ENCODE measurements at places on chromosomes 3 and 15.
A peak's percentile ranks its signal among the peaks of the same experiment; 100 is the strongest.

DNA sequence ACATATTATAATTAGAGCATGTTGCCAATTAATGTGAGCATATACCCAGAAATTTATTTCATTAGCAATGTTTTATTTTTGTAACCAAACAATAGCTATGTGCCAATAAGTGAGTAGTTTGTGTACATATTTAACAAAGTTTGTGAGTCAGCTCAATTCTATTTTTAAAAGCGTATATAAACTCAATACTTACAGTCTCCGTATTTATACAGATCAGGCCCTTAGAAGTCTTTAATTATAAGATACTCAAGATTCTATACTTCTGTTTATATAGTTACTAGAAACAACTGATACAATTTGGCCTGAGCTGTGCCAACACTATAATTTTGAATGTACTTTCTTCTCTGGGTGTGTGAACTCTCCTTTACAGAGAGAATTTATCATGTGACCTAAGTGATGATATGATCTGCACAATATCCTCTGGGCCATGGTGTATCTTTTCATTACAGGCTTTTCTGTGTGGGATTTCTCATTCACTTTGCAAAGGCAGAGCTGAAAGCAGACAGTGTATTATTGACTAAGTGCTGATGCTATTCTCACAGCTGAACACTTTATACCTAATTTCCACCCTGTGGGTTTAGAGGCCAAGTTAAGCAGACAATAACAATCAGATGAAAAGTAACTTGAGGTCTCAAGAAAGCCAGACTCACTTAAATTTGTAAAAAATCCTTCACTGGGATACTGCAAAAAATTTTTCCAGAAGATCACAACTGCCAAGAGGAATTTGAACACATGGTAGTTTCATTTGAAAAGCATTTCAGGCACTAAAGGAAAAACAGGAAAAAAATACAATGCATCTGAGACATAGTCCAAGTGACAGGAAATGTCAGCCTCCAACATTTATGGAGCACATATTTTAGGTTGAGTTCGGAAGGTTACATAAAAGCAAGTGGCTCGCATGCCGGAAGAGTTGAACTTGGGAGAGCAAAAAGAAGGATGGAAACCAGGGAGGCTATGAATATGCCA lies 277.9 kb upstream of the SEMA6D start:
- no peak for DNase-seq

DNA sequence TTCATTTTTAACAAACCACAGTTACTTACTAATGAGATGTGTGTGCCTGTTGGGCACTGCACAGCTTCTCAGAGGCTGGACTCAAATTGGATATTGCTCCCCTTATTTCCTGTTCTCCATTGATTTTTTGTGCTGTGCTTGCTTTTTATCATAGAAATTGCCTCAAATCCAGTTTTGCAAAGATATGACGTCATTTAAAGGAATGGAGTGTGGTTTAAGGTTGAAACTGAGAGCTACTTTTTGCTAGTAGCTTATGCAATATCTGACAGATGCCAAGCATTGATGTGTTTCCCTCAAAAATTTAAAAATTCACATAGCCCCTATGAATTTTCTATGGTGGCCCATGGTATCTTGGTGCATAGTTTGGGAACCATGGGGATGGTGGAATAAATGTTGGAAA lies 67.7 kb upstream of the ROPN1 start:
- no peak for DNase-seq

DNA sequence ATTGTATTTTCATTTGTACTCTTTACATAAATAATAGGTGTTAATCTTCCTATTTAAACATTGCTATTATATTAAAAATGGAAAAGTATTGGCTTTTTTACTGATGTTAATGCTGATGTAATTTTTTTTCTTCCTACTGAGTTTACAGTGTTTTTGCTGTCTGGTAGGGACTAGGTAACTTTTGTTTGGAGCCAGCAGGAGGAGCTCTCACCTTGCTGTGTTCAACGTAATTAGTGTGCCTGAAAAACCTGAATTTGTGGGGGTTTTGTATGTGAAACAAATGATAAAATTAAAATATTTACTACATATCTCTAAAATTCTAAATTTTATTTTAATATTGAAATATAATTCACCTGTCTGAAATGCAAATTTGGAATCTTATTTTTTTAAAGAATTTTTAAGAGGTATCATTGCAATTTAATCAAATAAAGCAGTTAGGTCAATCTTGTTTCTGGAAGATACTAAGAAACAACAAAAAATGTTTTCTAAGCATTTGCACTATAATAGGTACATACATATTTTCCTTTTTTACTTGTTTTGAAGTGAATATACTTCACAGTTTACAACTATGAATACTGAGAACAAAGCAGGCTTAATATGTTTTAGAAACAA lies 48.8 kb downstream of the EPHA6 start:
- DNase-seq, result peak; percentile 57

DNA sequence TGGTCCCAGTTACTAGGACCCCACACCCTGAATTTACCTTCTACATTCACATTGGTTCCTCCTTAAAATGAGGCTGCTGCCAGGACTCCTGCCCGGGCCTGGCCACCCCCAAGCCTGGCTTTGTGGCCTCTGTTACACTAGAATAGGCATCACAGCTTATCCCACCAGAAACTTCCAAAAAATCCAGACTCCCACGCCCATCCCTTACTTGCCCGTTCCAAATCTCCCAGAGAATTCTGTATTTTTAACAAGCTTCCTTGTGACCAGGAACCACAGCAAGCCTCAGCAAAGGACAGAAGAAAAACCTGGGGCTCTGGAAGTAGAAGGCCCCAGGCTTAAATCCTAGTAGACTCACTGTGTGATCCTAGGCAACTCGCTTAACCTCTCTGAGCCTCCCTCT lies 36.0 kb upstream of the SLC6A1 start:
- DNase-seq, result no peak

GRCh38 chr3:72738752-72739530 lies 109.3 kb downstream of the SHQ1 start:
- peak; percentile 76 for DNase-seq

DNA sequence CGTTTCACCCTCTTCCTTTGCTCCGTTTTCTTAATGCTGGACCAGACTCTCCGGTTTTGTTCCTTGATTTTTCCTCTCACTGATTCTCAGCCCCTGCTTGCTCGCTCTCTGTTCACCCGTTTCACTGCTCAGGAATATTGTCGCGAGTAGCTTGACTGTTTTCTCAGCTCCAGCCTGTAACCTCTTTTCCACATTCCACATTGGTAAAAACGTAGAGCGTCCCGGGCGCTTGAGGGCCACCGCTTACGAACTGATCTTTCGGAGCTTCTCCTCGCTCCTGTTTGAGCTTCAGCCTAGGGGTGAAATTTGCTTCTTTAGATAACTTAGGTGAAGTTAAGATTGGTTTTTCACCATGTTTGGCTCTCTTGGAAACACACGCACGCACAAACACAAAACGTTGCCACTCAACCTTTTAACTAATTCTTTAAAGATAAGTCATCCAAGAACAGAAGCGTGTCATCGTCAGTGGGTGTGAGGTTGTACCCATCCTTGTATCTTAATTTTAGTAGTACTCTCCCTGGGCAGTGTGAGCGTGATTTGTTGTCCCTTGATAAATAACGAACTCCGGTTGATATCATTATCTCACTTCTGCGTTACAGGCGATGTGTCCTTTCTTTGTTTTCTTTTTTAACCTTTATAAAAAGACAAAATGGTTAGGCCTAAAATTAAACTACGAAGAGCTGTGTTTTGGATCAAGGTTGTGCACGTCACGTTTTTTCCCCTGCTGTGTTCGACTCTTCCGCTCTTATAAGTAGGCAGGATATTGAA lies 1.0 kb downstream of the PAK2 start:
- peak; percentile 52 for DNase-seq

GRCh38 chr3:197686899-197687298 lies 49.8 kb downstream of the RUBCN start:
- no peak for DNase-seq

- DNase-seq, result no peak
Observed at GRCh38 chr15:57583282-57583681, 8.4 kb upstream of the MYZAP start.

GRCh38 chr3:14240366-14240765 lies 61.7 kb downstream of the LSM3 start:
- no peak for DNase-seq

GRCh38 chr15:91128016-91128415 lies 28.0 kb downstream of the SV2B start:
- DNase-seq, result no peak

DNA sequence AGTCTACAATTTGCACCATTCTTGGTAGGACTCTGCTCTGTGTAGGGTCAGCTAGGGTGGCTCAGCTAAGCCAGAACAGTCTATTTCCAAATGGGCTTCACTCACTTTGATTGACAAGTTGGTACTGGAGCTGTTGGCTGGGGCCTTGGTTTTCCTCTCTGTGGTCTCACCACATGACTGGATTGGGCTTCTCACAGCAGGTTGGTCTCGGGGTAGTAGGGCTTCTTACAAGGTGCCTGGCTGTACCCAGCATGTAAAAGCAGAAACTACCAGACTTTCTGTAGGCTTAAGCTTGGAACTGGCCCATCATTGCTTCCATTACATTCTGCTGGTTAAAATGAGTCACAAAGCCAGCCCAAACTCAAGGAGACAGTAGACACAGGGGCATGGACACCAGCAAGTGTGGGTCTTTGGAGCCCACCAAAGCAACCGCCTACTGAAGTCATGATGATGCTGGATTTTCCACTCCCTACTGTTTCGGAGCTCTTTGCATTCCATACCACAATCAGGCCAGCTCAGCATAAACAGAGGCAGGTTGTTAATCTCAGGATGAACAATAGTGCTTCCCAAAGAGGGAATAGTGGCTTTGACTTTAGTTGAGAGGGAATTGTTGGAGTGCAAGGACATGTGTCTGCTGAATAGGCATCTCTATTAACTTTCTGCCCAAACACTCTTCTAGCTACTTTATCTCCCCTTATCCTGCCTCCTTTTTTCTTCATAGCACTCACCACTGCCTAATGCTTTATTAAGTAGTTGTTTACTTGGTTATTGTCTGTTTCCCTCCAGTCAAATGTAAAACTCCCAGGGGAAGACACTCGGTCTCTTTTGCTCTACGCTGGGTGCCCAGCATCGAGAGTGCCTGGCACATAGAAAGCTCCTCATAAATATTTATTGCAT lies 78.0 kb upstream of the RARB start:
- no peak for DNase-seq

DNA sequence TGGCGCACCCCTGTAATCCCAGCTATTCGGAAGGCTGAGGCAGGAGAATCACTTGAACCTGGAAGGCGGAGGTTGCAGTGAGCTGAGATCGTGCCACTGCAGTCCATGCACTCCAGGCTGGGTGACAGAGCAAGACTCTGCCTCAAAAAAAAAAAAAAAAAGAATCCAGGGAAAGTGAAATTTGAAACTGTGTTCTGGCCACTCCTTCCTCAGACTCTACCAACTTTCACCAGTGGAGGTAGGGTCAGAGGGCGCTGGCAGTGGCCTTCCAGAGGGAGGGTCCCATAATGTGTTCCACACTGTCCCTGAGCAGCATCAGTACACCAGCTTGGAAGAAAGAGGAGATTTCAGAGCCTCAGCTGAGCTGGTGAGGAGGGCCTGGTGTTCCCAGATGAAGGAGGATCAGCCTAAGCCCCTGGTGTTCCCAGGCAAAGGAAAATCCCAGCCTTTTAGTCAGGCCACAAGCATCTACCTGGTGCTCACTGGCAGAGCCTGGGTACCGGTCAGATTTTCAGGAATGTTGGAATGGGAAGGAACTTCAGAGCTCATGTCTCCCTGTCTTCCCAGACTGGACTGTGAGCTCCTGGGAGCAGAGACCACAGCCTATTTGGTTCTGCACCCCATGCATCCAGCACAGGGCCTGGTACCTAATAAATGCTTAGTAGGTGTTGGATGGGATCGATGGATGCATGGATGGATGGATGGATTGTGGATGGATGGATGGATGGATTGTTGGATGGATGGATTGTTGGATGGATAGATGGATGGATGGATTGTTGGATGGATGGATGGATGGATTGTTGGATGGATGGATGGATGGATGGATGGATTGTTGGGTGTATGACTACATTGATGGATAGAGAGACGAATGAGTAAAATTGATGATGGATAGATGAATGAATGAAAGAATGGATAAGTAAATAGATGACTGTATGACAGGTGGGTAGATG lies 117.9 kb downstream of the CORO2B start:
- DNase-seq, result no peak

DNA sequence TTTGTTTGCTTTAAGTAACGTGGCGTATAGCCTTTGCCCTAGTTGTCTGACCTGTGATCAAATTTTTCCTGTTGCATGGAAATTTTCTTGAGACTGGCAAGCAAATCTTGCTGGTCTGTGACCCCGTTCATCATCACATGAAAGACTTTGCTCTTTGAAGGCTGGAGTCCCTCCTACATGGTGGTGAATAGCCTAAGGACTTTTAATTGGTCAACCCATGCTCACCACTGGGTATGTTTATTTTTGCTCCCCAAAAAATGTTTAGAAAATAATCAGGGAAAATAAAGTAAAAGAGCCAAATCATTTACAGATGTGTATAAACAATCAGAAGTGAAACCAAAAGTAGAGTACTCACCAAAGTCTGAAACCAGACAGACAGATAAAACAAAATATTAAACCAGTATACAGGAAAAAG lies 1075.3 kb upstream of the ALCAM start:
- DNase-seq, result no peak

- DNase-seq, result no peak
Observed at GRCh38 chr3:30435861-30436331, 170.5 kb upstream of the TGFBR2 start.

DNA sequence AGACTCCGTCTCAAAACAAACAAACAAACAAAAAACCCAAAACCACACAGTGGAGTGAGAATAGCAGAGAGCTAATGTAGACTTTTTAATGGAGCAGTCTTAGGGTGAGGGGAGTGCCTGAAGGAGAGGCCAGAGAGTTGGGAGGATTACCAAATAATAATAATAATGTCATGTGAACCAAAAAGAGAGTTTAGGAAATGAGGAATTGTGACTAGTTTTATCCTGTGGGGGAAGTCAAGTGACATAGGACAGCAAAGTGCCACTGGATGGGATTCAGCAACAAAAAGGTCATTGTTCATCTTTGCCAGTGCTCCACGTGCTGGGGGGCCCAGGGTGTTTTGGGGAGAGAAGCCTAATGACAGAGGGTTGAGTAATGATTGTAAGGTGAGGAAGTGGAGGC lies 12.9 kb downstream of the GPR87 start:
- no peak for DNase-seq

DNA sequence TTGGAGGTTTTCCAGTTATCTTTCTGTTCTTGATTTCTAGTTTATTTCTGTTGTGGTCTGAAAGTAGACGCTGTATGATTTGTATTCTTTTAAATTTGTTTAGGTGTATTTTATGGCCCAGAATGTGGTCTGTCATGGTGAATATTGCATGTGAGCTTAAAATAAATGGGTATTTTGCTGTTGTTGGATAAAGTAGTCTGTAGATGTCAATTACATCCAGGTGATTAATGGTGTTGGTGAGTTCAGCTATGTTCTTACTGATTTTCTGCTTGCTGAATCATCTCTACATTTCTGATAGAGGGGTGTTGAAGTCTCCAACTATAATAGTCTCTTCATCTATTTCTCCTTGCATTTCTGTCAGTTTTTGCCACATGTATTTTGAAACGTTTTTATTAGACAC lies 383.3 kb upstream of the SGO1 start:
- DNase-seq, result no peak

DNA sequence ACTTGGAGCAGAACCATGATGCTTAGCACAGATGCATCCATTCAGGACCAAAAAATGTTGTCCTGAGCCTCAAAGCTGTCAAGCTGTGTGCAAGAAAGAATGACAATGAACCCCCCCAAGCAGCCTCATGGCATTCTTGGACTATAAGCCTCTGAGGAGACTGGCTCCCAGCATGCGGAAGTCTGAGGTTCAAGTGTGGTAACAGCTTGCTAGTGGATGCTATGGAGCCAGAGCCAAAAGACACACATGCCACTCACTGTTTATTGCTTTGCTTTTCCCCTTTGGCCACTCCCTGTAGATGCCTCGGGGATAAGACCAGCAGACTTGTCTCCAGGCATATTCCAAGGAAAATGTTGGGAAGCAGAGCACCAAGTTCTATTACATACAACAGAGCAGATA lies 38.2 kb upstream of the SNRK start:
- DNase-seq, result no peak
